ENCODE measurements at places on chromosomes 16 and 17. TPM values are rescaled to one million over a fixed set of nuclear protein-coding genes. Genes with fewer than 3 reads are reported as not detected.

Gene CHST4
- not detected for polyA plus RNA-seq

Gene CTRB1
- polyA plus RNA-seq, result not detected

Gene ITGAL
- polyA plus RNA-seq, result not detected

Gene C1QTNF8
- not detected for polyA plus RNA-seq
